ENCODE measurements at places on chromosomes 1 and 21.

GRCh38 chr21:36839123-36839522 is 127.3 kb downstream of the HLCS start:
- no peak for DNase-seq

GRCh38 chr1:19799230-19800075 is at the start of gene TMCO4:
TSS of gene TMCO4 (minus strand) at chr1:19799916. CDS start at chr1:19780758, 19,158 bp downstream.
- DNase-seq, result peak; percentile 19

DNA sequence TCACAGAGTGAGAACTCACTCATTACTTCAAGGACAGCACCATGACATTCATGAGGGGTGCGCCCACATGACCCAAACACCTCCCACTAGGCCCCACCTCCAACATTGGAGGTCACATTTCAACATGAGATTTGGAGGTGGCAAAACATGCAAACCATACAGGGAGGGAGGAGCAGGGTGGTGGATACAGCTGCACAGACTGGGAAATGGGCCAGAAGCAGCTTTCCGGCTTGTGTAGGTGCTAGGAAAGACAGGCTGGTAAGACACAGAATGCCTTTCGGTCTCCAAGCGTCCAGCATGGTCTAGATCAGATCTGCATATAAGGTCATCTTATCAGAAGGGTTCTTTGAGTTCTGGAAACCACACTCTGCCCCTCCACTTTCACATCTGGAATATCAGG is 35.1 kb upstream of the TINAGL1 start:
- no peak for DNase-seq

- DNase-seq, result peak; percentile 41
Observed at GRCh38 chr1:923131-923990, at the start of gene SAMD11. TSS of gene SAMD11 (plus strand) at chr1:923923. CDS start at chr1:924432, 509 bp downstream.

- no peak for DNase-seq
Observed at GRCh38 chr1:189022015-189022414, 1455.6 kb downstream of the BRINP3 start.

DNA sequence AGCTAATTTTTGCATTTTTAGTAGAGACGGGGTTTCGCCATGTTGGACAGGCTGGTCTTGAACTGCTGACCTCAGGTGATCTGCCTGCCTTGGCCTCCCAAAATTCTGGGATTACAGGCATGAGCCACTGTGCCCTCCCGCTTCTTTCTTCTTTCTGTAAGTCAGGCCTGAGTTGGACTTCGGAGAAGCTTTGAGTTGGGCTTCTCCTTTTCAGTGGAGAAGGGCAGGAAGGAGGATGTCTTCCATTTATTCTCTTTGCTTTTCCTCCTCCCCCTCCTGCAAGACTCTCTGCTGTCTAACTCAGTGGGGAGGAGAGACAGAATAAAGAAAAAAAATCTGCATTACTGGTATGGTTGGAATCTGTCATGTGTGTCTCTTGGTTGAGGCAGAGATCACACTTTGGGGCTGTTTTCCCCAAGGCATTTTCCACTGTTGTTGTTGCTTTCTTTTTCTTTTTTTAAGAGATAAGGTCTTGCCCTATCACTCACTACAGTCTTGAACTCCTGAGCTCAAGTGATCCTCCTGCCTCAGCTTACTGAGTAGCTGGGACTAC is 13.2 kb upstream of the DEGS1 start:
- no peak for DNase-seq

- no peak for DNase-seq
Observed at GRCh38 chr1:207021139-207021861, 11.3 kb downstream of the C1orf116 start.

- DNase-seq, result no peak
Observed at GRCh38 chr1:100769906-100770646, 50.5 kb downstream of the VCAM1 start.

DNA sequence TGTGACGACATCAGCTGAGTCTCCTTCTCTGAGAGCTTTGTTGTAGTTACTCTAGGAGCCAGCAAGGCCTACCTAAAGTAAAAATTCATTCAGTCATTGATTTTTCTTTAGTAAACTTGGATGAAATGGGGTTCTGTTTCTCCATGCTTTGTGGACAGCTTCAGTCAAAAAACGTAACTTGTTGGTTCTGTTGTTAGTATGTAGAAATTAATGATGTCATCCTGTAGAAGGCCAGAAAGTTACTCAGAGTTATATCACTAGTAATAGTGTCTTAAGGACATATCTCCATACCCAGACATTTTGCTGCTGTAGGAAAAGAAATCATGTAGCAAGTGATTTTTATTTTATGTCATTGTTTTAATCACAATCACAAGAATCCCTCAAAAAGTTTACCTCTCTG is 43.0 kb downstream of the KDM1A start:
- no peak for DNase-seq

DNA sequence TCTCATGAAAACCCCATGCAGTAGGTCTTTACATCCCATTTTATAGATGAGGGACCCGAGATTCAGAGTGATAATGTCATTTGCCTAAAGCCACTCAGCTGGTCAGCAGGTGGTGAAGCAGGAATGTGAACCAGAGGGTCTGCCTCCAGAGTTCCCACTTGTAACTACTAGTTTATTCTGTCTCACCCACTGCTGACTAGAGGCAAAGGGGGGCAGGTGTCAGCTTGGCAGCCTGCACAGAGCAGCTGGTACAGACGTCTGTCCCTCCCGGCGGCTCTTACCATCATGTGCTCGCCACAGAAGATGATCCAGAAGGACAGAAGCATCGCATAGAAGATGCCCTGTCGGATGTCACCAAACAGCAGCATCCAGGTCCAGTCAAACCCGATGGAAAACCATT is 82.4 kb downstream of the WLS start:
- DNase-seq, result no peak

- no peak for DNase-seq
Observed at GRCh38 chr1:87840767-87841166, 512.1 kb downstream of the LMO4 start.

DNA sequence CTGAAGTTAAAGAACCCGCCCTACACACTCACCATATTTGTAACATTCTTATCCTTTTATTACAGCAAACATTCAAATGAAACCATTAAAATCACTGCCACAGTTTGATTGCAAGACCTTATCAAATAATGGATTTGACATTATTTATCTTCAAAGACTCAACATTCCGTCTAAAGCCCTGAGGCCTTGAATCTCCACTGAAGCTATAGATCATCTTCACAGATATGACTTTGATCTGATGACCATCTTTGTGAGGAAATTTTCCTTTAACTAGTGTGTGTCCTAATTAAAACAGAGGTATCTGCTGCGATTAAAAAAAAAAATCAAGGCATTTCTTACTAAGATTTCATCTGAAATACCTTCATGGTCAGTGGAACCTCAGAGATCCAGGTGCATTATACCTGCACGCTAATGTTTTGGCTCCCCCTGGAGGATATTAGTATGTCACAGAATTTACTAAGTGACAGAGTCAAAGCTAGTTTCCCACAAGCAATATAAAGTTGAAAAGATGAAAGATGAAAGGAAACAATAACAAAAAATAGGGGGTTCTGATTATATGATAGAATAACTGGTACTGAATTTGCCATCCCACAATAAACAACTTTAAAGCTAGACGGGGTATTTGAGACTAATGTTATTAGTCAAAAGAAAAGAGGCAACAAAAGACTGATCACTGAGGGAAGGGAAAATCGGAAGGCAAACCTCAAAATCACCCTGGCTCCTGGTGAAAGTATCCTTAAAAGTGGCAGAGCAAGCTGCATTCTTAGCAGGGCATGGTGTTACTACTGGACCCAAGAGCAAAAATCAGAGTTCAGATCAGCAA is 923.4 kb downstream of the NCAM2 start:
- DNase-seq, result no peak

GRCh38 chr1:97849345-97850340 is 71.2 kb downstream of the DPYD start:
- peak; percentile 19 for DNase-seq

- DNase-seq, result no peak
Observed at GRCh38 chr1:7220007-7220406, 434.8 kb downstream of the CAMTA1 start.

GRCh38 chr1:212291505-212292134 is 6.4 kb downstream of the PPP2R5A start:
- DNase-seq, result no peak

GRCh38 chr1:20670936-20671335 is 9.8 kb upstream of the DDOST start:
- DNase-seq, result no peak

DNA sequence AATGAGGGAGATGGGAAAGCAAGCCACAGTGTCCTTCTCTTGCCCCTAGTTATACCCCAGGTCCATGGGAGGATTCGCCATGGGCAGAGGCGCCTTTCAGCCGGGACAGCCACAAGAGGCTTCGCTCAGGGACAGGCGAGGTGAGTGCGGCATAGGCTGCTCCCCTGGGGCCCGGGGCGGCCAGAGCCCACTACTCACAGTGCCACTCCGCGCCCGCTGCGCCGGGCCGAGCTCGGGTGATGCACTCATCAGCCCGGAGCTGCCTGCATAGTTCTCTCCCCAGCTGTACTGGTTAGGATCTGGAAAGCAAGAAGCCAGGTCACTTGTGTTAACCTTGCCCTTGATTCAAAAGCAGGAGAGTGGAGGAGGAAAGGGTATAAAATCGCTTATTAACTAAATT is 8.4 kb downstream of the PANK4 start:
- DNase-seq, result no peak

GRCh38 chr1:34618381-34618780 is 136.5 kb upstream of the GJB5 start:
- DNase-seq, result no peak

DNA sequence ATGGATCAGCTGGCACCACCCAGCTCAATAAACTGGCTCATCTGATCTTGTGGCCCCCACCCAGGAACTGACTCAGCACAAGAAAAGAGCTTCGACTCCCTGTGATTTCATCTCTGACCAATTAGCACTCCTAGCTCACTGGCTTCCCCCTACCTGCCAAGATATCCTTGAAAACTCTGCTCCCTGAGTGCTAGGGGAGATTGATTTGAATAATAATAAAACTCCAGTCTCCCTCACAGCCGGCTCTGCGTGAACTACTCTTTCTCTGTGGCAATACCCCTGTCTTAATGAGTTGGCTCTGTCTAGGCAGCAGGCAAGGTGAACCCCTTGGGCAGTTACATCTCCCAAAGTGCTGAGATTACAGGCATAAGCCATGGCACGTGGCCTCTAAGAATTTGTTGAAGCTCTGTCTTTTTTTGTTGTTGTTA is 11.8 kb upstream of the RHBDL2 start:
- DNase-seq, result no peak

DNA sequence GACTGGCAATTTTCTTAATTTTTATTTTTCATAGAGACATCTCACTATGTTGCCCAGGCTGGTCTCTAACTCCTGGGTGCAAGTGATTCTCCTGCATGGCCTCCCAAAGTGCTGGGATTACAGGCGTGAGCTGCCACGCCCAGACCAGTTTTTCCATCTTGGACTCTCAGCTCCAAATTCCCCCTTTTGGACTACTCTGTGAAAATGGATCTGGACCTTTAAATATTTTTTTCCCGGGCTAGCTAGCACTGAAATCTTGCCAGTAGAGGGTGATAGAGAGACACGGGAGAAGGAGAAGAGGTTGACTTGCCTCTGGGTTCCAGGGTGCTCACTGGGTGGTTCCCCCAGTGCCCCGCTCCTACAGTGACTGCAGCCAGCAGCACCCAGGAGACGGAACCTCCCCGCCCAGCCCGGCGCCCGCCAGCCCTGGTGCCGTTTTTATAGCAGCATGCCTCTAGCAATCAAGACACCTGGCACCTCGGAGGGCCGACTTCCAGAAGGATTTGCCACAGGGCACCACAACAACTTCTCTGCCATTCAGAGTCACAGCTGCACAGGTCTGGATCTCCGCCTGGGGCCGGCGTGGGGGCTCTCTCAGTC is 34.7 kb upstream of the SCCPDH start:
- DNase-seq, result no peak

GRCh38 chr21:17501107-17502006 is 11.5 kb upstream of the CXADR start:
- no peak for DNase-seq

DNA sequence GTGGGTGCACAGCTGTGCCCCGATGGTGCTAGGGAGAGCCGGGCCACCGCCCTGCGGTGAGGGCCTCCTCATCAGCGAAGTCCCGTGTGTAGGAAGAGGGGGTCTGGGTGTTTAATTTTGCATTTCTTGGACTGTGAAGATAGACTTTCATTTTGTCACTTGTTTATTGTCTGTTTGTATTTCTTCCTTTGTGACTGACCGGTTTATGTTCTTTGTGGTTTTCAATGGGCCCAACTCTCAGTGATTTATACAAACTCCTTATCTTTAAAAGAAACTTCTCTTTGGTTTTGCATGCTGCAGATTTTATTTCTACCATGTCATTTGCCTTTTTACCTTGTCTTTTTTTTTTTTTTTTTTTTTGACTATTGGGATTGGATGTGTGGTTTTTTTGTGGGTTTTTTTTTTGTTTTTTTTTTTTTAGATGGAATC is 65.1 kb downstream of the COL18A1 start:
- DNase-seq, result no peak

DNA sequence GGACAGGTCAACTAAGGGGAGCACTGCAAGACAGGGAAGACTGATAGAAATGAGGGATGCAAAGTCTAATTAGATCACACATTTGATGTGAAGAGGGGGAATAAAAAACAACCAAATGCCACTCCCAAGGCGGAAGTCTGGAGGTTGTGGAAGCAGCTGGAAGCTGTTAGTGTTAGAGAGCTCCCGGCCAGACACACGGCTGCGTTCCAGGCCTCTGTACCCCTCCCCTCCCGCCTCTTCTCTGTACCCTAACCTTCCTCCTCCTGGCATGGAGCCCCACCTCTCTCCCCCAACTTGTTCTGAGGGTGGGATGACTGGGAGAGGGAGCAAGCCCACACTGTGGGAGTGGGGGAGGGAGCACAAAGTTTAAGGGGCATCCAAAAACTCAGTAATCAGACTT is 67.0 kb downstream of the PLEKHA6 start:
- DNase-seq, result no peak

DNA sequence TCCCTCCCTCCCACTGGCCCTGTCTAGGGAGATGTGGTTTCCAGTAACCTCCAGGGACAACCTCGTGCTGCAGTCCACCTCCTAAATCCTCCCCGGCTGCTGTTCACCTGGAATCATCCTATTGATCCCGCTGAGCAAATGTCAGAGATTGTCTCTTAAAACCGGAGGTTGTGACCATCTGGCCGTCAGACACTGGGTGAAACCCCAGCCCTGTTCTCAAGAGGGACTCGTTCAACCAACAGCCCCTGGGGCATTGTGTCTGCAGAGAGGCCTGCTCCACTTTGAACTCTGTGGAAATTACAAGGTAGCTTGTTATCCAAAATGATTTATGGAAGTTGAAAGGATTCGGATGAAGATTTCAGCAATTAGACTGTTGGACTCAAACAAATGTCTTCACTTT is 498.0 kb downstream of the MATN1 start:
- no peak for DNase-seq

All from T-helper 1 cell (primary cell).